Right lobe of liver (tissue), 6 donors: ENCODE measurements at places on chromosomes 3 and 15.

DNA sequence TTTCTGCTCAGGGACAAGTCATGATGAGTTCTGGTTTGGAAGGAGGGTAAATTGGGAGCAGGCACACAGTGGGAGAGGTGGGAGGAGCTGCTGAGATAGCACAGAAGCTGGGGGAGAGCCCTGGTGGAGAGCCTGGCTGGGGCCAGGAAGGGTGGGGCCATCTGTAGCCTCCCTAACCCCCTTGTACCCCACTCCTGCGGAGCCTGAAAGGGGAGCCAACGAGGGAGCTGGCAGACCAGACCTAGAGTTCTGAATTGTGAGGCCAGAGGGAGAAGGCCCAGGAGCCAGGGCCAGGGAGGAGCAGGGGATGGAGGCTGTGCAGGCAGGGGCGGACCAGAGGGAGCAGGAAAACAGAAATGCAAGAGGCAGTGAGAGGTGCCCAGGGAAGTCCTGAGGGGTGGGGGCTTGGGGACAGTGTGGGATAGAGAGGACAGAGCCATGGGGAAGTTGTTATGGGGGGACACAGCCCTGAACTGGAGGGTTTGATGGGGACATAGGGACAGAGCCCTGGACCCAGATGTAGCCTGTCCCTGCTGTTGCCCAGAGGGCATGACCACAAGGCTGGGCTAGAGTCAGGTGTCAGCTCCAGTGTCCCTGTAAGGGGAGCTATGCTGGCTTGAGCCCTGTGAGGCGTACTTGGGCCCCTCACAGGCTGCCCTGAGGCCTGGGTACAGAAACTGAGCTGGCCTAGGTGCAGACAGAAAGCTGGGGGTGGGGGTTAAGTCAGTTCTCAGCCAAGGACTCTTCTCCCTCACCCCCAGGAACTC is 1.2 kb downstream of the TMIE start:
- peak; percentile 49 for DNase-seq

DNA sequence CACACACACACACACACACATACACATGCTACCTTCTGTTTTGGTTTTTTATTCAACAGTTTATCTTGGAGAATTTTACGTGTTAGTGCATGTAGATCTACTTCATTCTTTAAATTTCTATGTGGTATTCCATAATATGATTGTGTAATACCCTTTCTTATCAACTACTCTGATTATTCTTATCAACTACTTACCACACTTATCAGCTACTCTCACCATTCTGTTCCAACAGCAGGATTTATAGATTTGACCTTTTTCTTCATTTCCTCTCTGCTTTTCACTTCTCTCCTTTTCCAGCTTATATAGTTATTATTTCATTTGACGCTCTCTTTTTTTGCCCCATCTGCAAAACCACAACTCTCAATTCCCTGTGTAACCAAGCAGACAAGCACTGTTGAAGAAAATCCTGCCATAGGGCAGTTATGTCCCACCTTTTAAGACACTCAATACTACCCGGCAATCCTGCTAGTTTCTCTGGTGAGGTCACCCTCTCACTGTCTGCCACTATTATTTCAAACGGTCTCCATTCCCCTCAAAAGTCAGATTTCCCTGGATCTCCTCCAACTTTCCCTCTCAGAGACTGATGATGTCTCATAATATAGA is 56.9 kb upstream of the SATB1 start:
- no peak for DNase-seq

DNA sequence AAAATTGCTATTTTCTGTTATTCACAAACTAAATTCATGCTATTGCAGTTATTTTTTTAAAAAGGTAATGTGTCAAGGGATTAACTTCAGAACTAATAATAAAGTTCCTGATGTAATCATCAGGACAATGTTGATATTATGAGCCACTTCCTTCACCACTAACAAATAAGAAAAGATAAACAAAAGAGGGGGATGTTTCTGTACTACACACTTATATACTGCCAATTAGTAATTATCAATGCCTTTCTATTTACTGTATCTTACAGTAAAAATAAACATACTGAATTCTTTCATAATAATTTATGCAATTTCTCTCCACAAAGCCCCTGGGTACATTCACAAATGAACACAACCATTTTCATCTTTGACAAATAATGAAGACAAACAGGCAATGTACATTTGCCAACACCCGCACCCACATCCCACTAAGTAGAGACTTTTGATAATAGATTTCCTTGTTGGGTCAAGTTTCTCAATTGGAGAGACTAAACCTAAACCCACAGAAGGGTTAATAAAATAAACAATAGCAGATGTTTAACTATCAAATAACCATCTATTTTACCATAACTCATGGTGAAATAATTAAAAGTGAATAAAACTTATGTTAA is 3.7 kb downstream of the CBLB start:
- DNase-seq: no peak

GRCh38 chr3:20458994-20459716 is 273.1 kb upstream of the SGO1 start:
- no peak for DNase-seq

GRCh38 chr15:88657326-88658069 is 18.7 kb downstream of the ISG20 start:
- peak; percentile 36 for DNase-seq

GRCh38 chr3:167102071-167102470 is 278.0 kb downstream of the ZBBX start:
- DNase-seq: no peak

DNA sequence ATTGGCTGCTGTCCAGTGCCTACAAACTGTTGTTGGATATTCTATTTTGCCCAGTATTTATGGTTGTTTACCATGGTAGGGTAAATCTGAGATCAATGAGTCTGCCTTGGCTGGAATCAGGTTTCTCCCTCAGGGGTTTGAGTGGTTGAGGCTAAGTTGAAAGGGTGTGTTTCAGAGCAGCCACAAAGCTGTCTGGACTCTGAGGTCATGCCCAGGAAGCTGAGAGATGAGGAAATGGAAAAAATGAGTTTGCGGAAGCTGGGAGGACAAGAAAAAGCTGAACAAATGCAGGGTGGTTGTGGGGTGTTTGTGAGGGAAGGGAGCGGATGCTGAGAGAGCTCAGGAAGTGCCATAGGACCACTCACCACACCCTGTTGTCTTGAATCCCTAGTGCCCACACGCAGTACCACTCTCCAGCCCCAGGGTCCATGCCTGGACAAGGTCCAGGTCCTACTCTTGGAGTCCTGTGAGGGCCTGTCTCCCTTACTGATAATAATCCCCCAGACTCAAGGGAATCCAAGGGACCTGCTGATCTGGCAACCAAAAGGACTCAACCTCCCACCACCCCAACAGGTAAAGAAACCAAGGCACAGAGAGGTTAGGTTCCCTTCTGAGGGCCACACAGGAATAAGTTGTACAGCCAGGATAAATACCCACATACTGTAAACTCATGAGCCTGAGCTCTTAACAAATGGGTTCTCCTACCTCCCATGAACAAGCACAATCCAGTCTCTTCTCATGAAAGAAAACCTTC is 81.6 kb downstream of the PPCDC start:
- no peak for DNase-seq

DNA sequence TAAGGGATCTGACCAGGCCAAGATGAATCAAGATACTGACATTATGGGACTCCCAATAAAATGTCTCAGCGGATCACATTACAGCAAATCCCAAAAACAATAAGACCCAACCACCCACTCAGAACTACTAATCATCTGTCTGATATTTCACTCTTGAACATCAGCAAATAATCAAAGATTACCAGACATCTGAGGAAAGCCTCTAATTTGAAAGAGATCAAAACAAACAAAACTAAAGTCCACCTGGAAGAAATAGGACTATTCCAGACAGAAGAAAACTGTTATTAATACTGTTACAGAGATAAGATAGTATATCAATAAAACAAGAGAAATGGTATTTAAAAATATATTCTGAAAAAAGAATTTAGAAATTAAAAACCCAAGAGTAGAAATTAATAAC is 29.0 kb downstream of the TP53BP1 start:
- no peak for DNase-seq

GRCh38 chr15:52943746-52944145 is 153.6 kb upstream of the ONECUT1 start:
- DNase-seq: no peak
